Activated naive CD8-positive, alpha-beta T cell treated with anti-CD3 and anti-CD28 coated beads for 36 hours (primary cell): ENCODE measurements at places on chromosomes 7 and 10. TPM values are rescaled to one million over a fixed set of nuclear protein-coding genes. Genes with fewer than 3 reads are reported as not detected.

The DYNC1I1 gene
- not detected for total RNA-seq

DNA sequence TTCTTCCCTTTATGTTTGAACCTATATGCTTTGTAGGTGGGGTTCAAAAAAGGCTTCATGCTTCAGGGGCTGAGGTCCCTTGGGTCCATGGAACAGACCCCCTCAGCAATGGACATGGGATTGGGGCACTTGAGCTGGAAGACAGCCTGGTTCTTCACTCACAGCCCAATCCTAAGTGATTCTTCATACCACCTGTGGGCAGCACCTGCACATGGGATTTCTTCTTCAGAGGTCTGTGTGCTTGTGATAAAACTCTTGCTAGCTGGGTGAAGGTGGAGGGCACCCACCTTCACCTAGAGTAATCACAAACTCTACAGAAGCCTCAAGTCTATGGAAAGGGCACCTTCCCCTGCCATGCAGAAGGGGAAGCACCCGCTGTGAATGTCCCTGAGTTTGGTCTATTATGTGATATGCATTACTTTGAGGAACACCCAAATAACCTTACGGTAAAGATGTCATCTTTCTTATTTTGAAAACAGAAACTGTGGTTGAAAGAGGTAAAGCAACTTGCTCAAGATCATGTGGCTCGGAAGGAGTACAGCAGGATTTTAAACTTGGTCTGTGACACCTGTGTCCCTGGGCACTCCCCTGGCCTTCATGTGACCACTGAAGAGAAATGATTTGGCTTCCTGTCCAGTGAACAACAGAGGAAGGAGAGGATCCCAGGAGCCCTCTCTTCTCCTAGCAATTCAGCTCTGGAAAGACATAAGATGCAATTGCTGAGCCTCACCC lies 469.5 kb upstream of the ZMIZ1 start:
- H3K4me3 ChIP-seq = no peak overlapping the region
- no peaks in the 10 kb centered on the region for H3K36me3 ChIP-seq
- no peak for DNase-seq
- H3K27me3 ChIP-seq = peaks cover 5% of the 10 kb centered on the region

- H3K27me3 ChIP-seq = no peaks in the 10 kb centered on the region
- DNase-seq = no peak
- no peak overlapping the region for H3K27ac ChIP-seq
- no peak overlapping the region for H3K4me3 ChIP-seq
Measured at GRCh38 chr10:36209480-36209879, 567.4 kb upstream of the FZD8 start.

DNA sequence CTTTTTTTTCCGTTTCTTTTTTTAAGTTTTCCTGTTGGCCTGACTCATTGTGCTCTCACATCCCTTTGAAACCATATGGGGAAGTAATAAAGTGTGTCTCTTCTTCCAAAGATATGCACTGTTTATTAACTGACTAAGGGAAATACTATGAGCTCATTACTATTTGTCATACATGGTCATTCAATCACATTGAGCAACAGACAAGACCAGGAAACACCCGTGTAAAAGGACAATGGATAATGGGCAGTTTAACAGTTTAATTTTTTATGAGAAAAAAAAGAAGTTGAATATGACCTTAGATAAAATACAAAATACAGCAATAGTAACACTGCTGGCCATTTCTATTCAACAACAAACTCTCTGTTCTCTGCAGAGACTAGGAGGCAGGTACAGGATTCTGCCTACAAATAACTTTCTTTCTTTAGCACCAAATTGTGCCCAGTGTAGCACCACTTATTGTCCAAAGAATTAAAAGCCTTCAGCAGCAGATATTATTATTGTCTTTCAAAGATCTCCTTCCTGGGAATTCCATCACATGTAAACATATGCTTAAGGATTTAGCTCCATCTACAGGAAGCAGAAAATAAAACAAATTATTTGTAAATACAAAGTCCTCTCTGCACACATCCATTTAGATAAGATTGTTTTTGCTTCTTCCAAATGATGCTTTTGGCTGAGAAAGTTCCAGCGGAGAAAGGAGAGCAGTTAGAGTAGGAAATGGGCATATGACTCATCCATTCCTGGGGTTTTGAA lies 55.0 kb upstream of the AKR1E2 start:
- peaks cover 43% of the 10 kb centered on the region for H3K27me3 ChIP-seq
- no peaks in the 10 kb centered on the region for H3K36me3 ChIP-seq
- DNase-seq = no peak
- no peak overlapping the region for H3K4me3 ChIP-seq

The GIMAP7 gene
- 36.1 TPM for total RNA-seq

The TRPV5 gene
- total RNA-seq = not detected

GRCh38 chr7:106629516-106629915 lies 31.4 kb downstream of the CCDC71L start:
- peaks cover 4% of the 10 kb centered on the region for H3K27me3 ChIP-seq
- H3K4me3 ChIP-seq = no peak overlapping the region
- no peaks in the 10 kb centered on the region for H3K36me3 ChIP-seq
- no peak overlapping the region for H3K27ac ChIP-seq

DNA sequence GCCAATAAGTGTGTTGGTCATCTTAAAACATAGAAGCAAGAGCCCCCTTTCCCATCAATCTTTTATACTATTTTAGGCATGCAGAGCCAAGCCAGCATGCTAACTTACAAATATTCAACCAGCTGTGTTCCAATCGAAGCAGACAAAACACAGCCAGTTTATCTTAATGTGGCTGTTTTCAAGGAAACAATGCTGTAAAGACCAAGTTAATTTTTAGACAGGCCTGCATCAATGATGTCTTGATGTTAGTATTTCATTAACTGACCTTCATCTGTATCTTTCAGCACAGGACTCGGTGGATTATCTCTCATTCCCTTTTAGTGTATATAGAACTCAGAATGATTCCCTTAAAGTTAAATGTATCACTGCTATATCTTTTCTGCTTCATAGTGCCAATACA lies 262.0 kb upstream of the ZWINT start:
- H3K4me1 ChIP-seq = no peaks in the 10 kb centered on the region
- H3K4me3 ChIP-seq = no peak overlapping the region
- H3K36me3 ChIP-seq = no peaks in the 10 kb centered on the region
- no peak overlapping the region for H3K27ac ChIP-seq
- no peak for DNase-seq

- no peaks in the 10 kb centered on the region for H3K27me3 ChIP-seq
- no peak overlapping the region for H3K4me3 ChIP-seq
- H3K4me1 ChIP-seq = peaks cover 10% of the 10 kb centered on the region
Measured at GRCh38 chr10:4081685-4082111, 296.7 kb upstream of the KLF6 start.

GRCh38 chr10:110802551-110803238 lies 69.0 kb upstream of the PDCD4 start:
- H3K4me1 ChIP-seq = peaks cover 44% of the 10 kb centered on the region
- H3K27ac ChIP-seq = peak overlapping the region; percentile 84
- peak; percentile 54 for DNase-seq
- no peaks in the 10 kb centered on the region for H3K27me3 ChIP-seq
- peak overlapping the region; percentile 12 for H3K4me3 ChIP-seq

The MARVELD1 gene
- total RNA-seq = 4.1 TPM

- H3K36me3 ChIP-seq = no peaks in the 10 kb centered on the region
- H3K4me1 ChIP-seq = peaks cover 12% of the 10 kb centered on the region
- H3K4me3 ChIP-seq = no peak overlapping the region
- H3K27ac ChIP-seq = no peak overlapping the region
- H3K27me3 ChIP-seq = peaks cover 31% of the 10 kb centered on the region
Measured at GRCh38 chr7:151308791-151309190, 32.8 kb upstream of the NUB1 start.

GRCh38 chr7:43612599-43613589 lies 30.0 kb downstream of the STK17A start:
- peak overlapping the region; percentile 51 for H3K4me3 ChIP-seq
- no peak for DNase-seq
- no peaks in the 10 kb centered on the region for H3K27me3 ChIP-seq
- peak overlapping the region; percentile 92 for H3K27ac ChIP-seq

The RPEL1 gene
- total RNA-seq = 0.10 TPM

DNA sequence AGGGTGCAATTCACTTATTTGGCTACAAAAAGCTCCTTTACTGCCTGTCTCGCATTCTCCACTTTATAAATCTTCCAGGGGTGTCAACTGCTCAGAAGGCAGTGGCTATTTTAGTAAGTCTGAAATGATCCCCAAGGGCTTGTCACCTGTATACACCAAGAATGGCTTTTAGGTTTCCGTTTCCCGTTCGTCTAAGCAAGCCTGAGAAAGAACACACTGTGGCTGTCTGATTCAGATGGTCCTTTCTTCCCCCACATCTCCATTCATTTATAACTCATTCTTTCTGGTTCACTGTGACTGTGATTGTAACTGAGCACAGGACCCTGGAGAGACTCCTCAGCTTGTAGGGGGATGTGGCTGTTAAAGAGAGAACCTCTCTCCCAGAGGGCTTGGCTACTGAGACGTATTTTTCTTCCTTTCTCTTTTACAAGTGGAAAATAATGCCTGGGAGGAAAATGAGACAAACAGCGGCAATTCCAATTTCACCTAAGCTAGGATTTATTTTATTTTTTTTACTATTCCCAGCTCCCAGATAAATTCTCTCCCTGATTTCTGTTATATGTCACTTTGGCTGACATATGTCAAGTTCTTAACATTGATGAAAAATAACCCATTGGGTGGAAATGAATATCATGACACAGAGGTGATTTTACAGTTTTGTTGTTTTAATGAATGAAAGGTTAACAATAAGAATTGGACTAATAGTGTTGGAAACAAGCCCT lies 129.3 kb downstream of the FAM107B start:
- no peak overlapping the region for H3K4me3 ChIP-seq
- H3K27ac ChIP-seq = no peak overlapping the region
- H3K27me3 ChIP-seq = no peaks in the 10 kb centered on the region
- no peak for DNase-seq

GRCh38 chr7:91348711-91349110 lies 84.5 kb downstream of the FZD1 start:
- H3K27ac ChIP-seq = no peak overlapping the region
- no peak overlapping the region for H3K4me3 ChIP-seq
- no peak for DNase-seq
- no peaks in the 10 kb centered on the region for H3K4me1 ChIP-seq
